ENCODE measurements at places on chromosomes 5 and 9.

- no peak for DNase-seq
Observed at GRCh38 chr5:116076496-116076895, 8.3 kb upstream of the COMMD10 start.

DNA sequence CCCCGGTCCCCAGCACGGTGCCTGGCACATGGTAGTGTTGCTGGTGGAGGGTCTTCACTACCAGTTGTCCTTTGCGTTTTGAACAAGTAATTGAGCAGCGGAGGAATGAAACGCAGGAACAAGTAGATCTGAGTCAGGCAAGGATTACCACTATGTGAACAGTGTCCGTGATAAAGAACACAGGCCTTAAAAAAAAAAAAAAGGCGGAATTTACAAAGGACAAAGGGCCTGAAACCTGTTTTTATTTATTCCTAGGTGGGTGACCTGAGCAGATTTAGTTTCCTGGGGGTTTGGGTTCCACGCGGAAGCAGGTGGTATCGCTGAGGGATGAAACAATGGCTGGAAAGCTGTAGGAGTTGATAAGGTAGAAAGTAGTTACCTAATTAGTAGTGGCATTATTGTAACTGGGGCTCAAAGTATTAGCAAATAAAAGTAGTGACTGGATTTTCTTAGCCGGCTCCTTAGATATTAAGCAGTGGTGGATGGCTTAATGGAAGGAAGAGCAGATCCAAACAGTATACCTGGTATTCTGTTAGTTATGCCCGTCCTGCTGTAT is 1.1 kb downstream of the RUSC2 start:
- no peak for DNase-seq

DNA sequence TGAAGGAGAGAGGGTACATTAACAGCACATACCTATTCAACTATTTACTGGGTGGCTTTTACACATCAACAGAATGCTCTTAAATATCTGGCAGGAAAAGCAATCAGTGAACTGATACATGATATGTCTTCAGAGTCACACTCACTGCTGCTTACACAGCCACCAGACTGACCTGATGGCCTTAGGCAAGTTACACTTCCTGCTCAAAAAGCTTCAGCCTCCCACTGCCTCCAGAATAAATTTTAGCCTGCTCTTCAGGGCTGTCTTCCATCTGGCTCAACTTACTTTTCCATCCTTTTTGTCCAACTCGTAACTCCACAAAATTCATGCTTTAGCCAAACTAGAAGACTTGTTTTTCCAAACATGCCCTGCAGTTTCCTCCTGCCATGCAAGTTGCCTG is 10.7 kb downstream of the LOX start:
- no peak for DNase-seq

- DNase-seq: no peak
Observed at GRCh38 chr9:14242150-14242805, 71.7 kb downstream of the NFIB start.

DNA sequence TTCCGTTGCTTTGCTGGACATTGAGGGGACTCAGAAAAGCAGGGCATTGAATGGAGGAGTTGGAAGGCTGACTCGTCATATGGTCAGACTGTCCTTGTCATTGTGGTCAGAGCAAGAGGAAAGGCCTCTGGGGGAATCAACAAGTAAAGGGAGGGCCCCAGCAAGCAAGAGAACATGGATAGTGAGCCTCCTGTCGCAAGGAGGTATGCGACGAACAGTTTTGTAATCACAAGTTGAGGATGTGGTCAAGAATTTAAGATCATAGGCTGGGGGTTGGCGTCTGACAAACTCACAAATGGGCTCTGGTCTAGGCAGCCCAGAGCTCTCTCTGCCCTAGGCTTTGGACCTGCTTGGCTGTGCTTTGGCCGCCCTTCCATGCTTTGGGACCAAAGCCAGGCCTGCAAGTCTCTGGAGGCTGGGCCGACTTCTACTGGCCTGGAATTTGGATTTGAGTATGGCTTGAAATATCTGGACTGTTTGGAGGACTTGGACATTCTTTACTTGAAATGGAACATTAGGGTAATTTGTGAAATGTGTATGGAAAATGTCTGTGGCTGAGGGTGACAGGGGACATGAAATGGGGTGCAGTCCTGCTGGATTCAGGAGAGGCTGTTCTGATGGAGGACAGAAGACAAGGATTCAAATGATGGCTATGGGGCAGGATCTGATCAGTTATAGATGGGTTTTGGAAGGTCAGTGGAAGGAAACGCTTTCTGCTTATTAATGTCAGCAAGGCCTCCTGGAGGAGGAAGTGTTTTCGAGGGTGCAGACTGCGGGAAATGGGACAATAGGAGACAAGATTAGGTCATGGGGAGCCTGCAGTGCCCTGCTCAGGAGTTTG is 19.2 kb upstream of the NDST1 start:
- no peak for DNase-seq

DNA sequence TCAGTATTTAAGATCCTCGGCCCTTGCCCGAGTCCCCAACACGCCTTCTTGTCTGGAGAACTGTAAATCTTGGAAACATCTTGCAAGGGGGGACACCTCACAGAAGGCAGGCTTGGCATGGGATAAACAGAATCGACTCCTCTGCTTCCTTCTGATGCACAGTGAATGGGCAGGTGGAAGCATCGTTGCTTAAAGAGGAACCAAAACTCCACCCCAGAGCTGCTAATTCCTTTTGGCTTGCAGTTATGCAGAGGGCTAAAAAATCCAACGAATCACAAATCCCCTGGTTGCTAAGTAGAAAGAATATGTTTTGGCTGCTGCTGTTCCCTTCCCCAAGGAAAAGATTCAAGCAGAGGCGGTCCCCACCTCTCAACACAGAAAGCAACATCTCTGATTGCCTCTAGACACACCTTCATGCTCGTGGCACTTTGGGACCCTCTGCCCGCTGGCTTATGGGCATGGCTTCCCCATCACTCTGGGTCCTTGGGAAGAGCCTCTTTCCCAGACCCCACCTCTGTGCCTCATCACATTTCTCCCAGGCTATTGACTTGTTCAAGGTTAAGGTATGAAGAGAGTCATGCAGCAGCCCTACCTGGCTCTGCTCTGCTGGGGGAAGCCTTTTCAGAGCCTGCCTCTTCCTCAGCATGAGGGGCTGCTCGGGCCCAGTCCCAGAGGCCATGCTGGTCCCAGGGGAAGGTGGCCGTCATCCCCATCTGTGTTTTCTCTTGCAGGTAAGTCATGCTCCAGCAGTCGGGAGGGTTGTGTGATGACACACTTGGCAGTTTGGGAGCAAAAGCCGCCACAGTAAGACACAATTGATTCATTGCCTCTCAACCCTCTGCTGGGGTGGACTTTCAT is 137.1 kb downstream of the KCNIP1 start:
- no peak for DNase-seq

DNA sequence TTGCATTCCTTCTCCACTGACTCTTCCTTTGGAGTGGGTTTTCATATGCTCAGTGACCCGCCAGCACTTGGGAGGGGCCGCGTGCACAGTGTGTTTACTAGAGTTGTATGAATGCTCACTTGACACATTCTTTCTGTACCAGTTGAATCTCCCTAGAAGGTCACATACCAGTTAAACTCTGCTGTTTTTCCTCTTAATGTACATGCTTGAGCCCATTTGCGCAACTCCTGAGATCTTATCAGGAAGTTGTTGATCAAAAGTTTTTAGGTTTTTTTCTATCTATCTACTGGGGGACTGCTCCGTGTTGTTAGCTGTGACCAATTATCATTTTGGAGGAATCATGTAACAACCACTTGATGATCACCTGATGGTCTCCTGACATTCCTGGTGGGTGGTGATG is 392.7 kb downstream of the CDH9 start:
- no peak for DNase-seq

DNA sequence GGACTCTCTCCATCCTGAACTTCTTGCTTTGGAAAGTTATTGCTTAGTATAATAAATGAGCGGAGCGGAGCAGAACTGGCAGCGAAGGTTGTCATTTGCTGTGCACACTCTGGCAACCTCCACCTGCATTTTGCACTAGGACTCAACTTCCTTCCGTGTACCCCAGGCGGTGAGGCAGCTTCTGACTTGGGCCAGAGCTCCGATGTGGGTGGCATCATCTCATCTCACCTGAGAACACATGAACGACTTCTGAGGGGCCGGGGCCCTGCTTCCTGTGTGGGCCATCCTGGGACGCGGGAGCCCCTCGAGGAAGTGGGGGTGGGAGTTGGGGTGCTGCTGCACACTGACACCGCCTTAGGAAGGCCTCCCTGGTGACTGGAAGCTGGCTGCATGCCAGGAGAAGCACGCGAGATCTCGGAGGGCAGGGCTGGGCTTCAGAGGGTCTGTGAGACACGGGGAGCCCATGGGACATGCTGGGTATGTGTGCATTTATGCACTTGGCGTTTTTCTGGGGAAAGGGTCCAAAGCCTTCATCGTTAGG is 56.5 kb upstream of the COL5A1 start:
- DNase-seq: no peak

- DNase-seq: no peak
Observed at GRCh38 chr5:149046196-149046829, 16.5 kb downstream of the SH3TC2 start.

DNA sequence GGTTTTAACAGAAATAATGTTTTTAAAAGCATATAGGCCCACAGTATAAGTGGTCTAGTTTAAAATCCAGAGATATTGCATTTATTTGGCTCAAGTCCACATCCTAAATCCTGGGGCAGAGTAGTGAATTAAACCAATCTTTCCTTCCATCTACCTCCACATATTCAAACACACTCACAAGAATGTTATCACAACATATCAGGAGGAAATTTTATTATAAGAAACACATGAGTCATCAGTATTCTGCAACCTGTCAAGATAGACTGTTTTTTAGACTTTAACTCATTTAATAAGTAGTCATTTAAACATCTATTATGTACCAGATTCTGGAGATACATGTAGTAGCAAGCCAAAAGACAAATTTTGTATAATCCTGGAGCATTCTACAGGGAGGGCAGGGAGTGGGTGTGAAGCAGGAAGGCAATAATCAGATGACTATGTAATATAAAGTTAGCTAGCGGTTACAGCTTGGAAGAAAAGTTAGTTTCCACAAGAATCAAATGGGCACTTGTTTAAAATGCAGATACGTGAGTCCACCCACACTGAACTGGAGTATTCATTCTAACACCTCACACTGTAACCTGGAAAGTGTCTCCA is 187.3 kb upstream of the PIK3R1 start:
- DNase-seq: no peak

DNA sequence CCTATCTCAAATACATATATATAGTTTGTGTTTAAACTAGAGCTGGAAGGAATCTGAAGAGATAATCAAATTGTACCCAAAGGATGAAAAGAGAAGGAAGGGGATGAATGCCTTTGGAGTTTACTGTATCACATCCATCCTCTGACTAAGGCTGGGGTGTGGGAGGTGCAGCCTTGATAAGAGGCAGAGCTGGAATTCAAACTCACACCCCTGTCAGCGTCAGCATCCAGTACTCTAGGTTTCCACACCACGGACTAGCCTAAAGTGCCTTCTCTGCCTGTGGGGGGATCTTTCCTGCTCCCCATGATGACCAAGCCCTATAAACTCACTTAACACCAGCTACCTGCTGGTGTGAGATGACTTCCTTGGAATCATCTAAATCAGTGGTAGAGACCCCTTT is 48.1 kb downstream of the EPB41L4B start:
- no peak for DNase-seq

DNA sequence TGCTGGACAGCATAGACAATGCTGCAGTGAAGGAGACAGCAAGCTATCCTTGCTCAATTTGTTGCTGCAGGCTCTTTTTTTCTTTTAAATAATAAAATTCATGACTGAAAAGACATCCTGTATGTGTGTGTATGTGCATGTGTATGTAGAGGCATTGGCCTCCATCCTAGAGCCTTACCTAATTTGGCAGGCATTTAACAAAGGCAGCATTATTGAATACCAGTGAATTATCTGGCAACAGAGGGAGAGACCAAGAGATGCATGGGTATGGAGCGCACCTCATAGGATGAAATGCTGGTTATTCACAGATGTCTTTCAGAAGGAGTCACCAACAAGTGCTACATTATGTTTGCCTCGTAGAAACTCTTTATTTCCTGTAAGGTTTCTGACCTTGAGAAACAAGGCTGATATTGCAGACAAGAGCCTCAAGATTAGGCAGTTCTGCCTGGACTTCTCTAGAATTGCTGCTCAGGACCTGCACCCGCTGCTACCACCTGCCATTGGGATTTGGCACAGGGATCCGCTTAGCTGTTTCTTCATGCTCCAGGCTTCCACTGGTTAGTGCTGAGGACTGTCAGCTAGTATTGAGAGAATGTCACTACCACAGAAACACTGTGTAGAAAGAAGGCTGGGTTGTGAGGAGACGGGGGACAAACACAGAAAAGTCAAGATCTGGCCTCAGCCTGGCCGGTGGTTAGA is 247.7 kb upstream of the RFX3 start:
- DNase-seq: no peak

- no peak for DNase-seq
Observed at GRCh38 chr9:99980598-99980997, 74.1 kb downstream of the STX17 start.

DNA sequence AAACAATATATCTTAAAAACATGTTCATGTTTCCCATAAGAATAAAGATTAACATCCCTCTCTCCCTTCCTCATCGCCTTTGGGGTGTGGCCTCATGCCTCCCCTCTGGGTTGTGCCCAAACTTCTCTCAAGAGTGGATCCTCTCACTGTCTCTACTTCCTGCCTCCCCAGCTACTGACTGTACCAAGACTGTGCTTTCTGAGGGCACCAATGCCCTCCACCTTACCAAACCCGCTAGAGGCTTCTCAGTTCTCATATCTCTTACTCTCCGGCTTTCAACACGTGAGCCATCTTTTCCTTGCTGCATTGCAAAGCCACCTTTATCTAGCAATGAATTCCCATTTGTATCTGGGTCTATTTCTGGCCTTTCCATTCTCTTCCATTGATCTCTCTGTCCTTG is 34.4 kb upstream of the KCNIP1 start:
- DNase-seq: no peak

- no peak for DNase-seq
Observed at GRCh38 chr9:124074746-124075145, 63.2 kb downstream of the LHX2 start.

DNA sequence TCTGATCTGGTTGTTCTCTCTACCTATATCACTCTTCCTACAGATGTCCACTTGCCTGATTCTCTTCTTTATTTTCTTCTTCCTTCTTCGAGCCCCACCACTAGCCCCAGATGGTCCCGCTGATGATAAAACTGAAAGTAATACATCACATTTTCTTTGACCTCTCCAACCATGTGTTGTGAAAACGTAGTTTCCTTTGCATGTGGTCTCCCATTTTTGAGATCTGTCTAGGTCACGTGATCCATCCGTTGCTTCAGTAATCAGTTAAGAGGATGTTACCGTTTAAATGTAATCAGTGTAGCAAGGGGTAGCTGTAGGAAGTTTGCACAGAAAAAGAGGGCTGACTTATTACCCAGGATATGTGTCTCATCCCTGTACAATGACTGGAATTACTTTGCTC is 426.3 kb upstream of the TLE4 start:
- DNase-seq: no peak

GRCh38 chr5:163941079-163941478 is 435.7 kb downstream of the MAT2B start:
- DNase-seq: no peak

DNA sequence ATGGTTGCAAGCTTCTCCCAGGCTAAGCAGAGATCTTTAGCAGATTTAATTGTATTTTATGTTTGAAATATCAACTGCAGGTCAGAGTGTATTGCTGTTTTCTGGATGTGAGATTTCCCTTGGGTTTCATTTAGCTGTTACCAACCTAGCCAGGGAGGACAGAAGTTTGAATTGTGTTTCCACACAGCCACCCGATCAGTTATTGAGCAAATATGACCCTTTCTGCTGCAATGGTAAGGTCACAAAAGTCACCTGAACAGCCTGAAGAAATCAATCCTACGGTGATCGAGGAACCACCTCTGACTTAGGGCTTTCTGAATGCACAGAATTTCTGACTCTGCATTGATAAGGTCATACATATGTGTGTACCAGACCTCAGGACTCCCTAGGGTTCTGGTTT is 419.9 kb downstream of the MAN2A1 start:
- DNase-seq: no peak
